ENCODE measurements at places on chromosomes 5 and 9. TPM values are rescaled to one million over a fixed set of nuclear protein-coding genes. Genes with fewer than 3 reads are reported as not detected.

- no peak for DNase-seq
Observed at GRCh38 chr5:43837996-43838395, 235.0 kb downstream of the NNT start.

- DNase-seq = no peak
Observed at GRCh38 chr5:27158171-27158570, 119.8 kb upstream of the CDH9 start.

NEURL1B gene
- 0.13 TPM for total RNA-seq

- DNase-seq = no peak
Observed at GRCh38 chr5:145072889-145073288, 762.3 kb downstream of the PRELID2 start.

DNA sequence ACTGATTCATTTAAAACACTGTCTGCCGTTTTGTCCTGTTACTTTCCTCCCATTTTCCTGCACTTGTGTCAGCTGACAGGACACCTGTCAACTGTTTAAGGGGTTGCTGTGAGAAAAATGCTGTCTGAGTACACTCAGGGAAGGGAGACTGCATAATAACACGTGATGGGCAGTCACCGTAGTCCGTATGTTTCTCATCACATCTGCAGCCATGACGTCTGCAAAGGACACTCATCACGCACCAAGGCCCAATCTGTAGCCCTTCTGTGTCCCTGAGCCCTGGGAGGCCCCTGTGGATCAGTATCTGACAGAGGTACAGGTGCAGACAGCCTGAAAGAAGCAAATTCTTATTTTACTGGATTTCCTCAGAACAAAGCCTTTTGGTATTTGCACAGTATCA, 396.3 kb downstream of the YTHDC2 start:
- DNase-seq = no peak

DNA sequence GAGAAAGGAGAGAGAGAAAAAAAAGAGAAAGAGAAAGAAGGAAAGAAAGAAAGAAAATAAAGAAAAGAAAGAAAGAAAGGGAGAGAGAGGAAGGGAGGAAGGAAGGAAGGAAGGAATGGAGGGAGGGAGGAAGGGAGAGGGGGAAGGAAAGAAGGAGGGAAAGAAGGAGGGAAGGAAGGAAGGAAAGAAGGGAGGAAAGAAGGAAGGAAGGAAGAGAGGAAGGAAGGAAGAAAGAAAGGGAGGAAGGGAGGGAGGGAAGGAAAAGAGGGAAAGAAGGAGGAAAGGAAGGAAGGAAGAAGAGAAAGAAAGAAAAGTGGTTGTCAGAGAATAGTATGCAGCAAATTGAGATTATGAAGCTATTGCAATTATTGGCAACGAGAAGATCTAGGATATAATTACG, 49.9 kb upstream of the NIPBL start:
- DNase-seq = no peak

DNA sequence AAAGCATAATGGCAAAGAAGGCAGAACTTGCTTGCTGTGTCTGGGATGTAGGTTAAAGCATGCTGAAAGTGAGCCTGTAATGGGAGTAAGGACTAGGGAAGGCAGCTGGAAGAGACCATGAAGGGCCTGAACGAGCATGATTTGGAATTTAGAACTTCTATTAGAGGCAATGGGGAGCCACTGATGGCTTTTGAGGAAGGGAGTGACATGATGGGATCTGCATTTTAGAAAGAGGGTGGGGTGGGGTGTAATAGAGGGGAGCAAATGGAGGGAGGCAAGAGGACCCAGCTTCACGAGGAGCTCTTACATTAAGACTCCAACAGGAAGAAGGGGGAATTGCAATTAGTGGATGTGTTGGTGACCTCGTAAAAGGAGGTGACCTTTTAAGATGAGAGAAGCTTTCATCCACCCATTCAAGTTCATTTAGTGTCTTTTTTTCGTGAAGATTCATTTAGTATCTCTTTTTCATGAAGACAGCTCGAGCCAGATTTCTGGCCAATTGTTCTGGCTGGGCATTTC, 13.6 kb upstream of the GABRP start:
- DNase-seq = no peak

- DNase-seq = no peak
Observed at GRCh38 chr9:14231196-14231990, 82.5 kb downstream of the NFIB start.

DNA sequence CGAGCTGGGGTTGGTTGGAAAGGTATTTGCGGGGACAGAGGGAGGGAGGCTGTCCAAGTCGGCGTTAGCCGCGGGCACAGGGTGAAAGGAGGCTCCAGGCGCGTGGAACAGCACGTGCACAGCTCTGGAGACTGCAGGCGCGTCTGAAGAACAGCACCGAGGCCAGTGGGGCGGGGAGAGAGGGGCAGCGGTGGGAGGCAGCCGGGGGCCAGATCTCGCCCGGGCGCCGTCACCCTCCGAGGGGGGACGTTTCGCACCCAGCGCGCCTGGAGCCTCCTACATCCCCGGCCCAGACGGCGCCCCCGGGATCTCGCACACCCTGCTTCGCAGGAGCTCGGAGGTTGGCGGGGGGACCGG, 79.6 kb downstream of the NTNG2 start:
- no peak for DNase-seq

GRCh38 chr5:111627862-111628261, 115.5 kb upstream of the STARD4 start:
- no peak for DNase-seq

DNA sequence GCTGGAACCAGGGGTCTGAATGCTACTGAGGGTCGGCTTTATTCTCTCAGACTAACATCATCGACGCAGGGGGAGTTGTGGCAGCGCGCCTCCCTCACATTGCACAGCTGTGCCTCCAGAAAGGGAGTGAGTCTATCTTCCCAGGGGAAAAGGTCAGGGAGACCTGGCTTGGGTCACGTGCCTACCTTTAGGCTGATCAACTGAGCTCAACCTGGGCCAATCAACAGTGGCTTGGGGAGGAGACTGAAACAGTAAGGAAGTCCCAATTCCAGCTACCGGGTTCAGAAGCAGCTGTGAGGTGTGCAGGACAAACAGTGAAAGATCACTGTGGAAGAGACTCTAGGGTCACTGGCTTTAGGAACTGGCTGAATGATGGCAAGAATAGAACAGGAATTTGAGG, 14.3 kb downstream of the SNX30 start:
- no peak for DNase-seq

- DNase-seq = no peak
Observed at GRCh38 chr5:137617528-137618205, 118.2 kb downstream of the KLHL3 start.

DNA sequence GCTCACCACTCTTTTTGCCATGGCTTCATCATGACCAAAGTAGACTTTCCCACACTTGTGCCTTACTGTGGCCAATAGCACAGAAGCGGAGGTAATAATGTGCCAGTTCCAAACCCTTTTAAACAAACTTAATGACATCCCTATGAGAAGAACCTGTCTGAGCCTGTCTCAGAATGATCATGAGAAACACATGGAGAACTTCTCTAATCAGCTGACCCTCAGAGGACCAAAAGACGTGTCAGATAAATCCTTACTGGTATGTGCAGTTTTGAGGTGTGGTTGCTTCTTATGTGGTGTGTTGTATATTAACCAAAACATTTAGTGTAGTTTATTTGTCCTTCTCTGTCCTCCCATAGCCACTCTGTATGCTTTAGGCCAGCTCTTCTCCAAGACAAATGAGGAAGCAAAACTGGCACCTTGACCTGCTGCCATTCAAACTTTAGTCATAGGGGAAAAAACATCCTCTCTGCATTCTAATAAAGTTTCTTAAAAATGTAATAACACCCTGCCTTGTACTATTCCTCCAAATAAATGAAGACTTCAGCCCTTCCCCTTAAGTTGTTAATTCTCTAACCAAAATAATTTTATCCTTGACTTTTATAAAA, 168.9 kb downstream of the MUSK start:
- no peak for DNase-seq

DNA sequence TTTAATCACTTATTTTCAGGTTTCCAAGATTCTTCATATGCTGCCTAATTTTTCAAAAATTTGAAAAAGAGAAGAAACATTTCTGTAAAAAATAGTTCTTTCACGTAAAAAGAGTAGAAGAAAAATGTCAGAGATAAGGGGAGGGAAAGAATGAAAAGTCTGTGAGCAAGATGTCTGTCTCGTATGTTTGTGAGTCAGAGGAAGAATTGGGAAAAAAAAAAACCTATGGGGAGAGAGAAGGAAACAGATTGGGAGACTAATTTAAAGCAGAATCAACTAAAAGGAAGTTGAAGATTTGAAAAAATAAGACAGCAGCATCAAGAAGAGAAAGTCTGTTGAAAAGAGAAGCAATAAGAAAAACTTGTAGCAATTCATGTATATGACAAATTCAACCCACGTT, 456.3 kb downstream of the HINT1 start:
- no peak for DNase-seq

- DNase-seq = no peak
Observed at GRCh38 chr5:61953913-61954312, 352.1 kb upstream of the KIF2A start.

- no peak for DNase-seq
Observed at GRCh38 chr9:132730054-132731033, 60.1 kb downstream of the GTF3C4 start.

- no peak for DNase-seq
Observed at GRCh38 chr9:86586144-86586494, 231.9 kb upstream of the TUT7 start.

IFNA4 gene
- not detected for total RNA-seq

- no peak for DNase-seq
Observed at GRCh38 chr9:108474356-108474755, 381.4 kb downstream of the ACTL7B start.

CA9 gene
- not detected for total RNA-seq

IFNB1 gene
- total RNA-seq = not detected

TCF7 gene
- total RNA-seq = 85.2 TPM

KCNV2 gene
- total RNA-seq = not detected

RNF183 gene
- not detected for total RNA-seq

ADGRV1 gene
- total RNA-seq = 0.33 TPM

DNA sequence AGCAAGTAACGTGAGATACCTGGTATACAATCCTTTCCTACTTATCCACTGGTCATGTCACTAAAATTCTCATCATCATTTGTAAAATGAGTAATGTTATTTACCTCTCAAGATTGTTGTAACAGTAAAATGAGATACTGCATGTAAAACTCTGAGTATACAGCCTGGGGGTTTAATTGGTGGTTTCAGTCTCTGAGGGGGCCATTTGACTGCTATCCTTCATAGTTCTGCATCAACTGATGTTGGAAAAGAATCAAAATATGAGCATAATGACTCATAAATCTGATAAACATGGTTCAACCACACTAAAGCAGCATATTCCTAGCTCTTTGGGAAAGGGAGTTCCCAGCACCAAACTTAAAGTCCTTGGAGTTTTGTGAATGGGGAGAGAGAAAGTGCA, 181.0 kb upstream of the GHR start:
- no peak for DNase-seq

SPINK1 gene
- not detected for total RNA-seq

DNA sequence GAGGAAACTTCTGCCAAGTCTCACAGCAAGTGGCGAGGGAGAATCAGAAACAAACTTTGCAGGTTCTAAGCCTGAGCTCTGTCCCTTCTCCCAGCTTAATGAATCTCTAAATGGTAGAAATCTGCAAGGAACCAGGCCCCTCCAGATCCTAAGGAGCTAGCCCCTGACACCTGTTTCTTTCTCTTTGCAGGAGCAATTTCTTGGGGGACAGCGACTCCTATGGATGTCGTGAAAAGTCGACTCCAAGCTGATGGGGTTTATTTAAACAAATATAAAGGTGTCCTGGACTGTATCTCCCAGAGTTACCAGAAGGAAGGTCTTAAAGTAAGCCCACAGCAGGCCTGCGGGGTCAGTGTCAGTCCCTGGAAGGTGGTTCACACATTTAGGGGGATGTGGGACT, 21.8 kb downstream of the IL9 start:
- DNase-seq = no peak

Data from CD8-positive, alpha-beta memory T cell (primary cell).